Upper lobe of right lung (tissue), 1 donor: ENCODE measurements at places on chromosomes 6 and 20. TPM values are rescaled to one million over a fixed set of nuclear protein-coding genes. Genes with fewer than 3 reads are reported as not detected.
A peak's percentile ranks its signal among the peaks of the same experiment; 100 is the strongest.

ADGB gene
- total RNA-seq, result not detected

GRCh38 chr6:16217156-16217721 lies 21.1 kb upstream of the GMPR start:
- peaks cover 4% of the 10 kb centered on the region for H3K4me1 ChIP-seq
- H3K36me3 ChIP-seq, result no peaks in the 10 kb centered on the region
- no peak overlapping the region for H3K4me3 ChIP-seq
- H3K27ac ChIP-seq, result no peak overlapping the region

DNA sequence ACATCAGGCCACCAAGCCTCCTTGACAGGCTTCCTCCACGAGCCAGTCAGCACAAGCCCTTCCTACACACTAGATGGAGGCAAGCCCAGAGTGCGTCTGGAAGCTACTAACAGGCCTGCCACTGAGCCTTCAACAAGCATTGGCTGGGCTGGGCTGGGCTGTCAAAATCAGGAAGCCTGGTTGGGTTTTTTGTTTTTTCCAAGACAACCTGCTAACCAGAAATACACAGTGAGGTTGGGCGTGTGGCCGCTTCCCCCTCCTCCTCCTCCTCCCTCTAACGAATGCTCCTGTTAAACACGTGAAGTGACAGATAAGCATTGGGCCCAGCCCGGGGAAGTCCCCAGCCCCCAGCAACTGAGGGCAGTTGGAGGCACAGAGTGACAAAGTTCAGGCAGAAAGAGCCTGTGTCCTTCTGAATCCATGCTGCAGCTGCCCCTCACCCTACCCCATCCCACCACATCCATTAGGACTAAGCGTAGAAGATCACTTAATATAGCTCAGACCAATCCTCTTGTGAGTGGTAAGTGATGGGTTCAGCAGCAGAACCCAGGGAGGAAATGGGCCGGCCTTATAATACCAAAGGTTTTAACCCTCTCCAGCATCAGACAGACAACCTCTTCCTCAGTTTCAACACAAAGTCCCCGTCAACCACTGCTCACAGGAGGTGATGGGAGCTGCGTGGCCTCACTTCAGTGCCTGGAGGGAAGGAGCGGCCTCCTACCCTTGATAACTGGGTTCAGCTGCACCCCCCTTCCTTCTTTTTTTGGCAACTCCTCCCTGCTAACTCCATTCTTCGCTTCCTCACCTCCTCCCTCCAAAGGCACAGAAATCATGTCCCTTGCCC lies 1.1 kb downstream of the NFATC2 start:
- H3K36me3 ChIP-seq, result no peaks in the 10 kb centered on the region
- peak overlapping the region; percentile 58 for H3K4me3 ChIP-seq
- peak; percentile 68 for DNase-seq
- H3K4me1 ChIP-seq, result peaks cover 21% of the 10 kb centered on the region
- no peaks in the 10 kb centered on the region for H3K27me3 ChIP-seq

SNAP91 gene
- not detected for total RNA-seq

DNA sequence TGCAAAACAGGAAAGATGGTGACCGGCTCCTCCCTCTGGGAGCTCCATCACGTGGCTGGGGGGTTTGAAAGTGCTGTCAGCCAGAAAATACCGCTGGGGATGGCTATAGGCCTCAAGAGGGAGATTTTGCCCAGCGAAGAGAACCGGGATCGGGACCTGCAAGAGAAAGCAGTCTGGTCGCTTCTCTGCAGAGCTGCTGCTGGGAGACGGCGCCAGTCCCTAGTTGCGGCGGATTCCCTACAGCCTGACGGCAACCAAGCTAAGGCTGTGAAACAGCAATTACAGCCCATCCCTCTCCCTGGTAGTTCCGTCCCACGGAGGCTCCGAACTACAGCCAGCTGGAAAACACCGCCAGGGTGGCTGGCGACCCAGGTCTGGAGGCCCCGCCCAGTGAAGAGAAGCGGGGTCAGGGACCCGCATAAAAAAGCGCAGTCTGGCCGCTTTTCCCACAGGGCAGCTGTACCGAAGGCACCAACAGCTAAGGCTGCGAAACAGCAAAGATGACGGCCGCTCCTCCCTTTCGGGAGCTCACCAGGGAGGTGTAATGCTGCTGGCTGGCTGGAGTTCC lies 238.1 kb upstream of the IRAK1BP1 start:
- H3K36me3 ChIP-seq, result no peaks in the 10 kb centered on the region
- peaks cover 5% of the 10 kb centered on the region for H3K27me3 ChIP-seq
- H3K4me3 ChIP-seq, result peak overlapping the region; percentile 37

DNA sequence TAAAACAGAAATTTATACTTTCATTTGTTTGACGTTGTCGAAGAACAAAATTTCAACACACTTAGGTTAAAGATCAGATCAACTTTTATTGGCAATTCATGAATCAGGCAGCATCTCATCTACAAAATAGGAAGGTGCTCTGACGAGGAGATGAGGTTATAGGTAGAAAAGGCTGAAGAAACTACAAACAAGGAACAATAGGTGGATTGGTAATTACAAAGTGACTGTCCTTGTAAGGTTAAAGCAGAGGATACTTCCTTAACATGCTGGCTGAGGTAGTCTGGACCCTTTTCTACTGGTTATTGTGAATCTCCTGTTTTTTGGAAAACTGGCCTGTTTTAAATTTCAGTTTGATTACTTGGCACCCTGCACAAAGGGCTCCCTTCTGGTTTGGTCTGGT lies 32.5 kb upstream of the TRIM27 start:
- no peak overlapping the region for H3K4me3 ChIP-seq
- peaks cover 21% of the 10 kb centered on the region for H3K27me3 ChIP-seq
- no peak for DNase-seq

NHLRC1 gene
- 2.3 TPM for total RNA-seq

- H3K27me3 ChIP-seq, result no peaks in the 10 kb centered on the region
- H3K36me3 ChIP-seq, result no peaks in the 10 kb centered on the region
Observed at GRCh38 chr20:62360854-62361798, 6.0 kb downstream of the LAMA5 start.

BFSP1 gene
- 2.7 TPM for total RNA-seq

GRCh38 chr6:83615025-83615999 lies 93.6 kb downstream of the SNAP91 start:
- no peak overlapping the region for H3K27ac ChIP-seq
- no peak for DNase-seq
- H3K4me3 ChIP-seq, result no peak overlapping the region
- H3K4me1 ChIP-seq, result no peaks in the 10 kb centered on the region
- no peaks in the 10 kb centered on the region for H3K36me3 ChIP-seq

DNA sequence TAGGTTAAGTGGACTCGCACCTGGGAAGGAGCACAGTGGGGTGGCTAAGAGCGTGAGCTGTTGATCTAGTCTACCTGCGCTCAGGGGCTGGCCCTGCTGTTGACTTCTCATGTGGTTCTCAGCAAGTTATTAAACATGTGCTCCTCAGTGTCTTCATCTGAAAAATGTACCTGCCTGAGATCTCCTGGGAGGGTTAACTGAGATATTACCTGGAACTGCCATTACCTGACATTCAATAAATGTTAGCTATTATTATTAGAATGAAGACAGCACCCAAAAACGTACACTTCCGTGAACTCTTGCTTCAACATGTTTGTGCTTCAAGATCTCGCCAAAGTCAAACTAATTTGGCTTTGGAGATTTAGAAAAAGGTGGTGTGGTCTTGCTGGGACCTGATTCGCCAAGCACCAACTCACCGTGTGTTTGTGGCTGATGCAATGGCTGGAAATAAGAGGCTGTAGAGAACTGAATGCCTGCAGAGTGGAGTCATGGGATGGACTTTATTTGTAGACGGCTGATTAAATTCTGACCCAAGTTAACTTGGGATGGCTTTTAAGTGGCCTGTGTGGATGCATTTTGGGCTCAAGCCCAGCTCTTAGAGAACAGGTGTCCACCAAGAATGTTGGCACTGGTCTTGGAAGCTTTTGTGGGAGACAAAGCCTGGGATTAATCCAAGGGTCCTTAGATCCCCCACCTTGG lies 692.9 kb downstream of the QKI start:
- H3K27me3 ChIP-seq, result no peaks in the 10 kb centered on the region
- H3K4me1 ChIP-seq, result peaks cover 8% of the 10 kb centered on the region
- no peaks in the 10 kb centered on the region for H3K36me3 ChIP-seq

DNA sequence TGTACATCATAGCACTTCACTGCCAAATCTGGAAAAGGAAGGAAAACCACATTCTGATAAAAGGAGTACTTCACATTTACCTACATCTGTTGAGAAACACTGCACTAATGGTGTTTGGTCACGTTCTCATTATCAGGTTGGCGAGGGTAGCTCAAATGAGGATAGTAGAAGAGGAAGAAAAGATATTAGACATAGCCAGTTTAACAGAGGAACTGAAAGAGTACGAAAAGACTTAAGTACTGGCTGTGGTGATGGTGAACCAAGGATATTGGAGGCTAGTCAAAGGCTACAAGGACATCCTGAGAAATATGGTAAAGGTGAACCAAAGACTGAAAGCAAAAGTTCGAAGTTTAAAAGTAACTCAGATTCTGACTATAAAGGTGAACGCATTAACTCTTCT lies 32.0 kb upstream of the GJA10 start:
- DNase-seq, result no peak
- H3K4me3 ChIP-seq, result no peak overlapping the region
- H3K4me1 ChIP-seq, result no peaks in the 10 kb centered on the region
- H3K27ac ChIP-seq, result no peak overlapping the region
- H3K36me3 ChIP-seq, result peaks cover 88% of the 10 kb centered on the region
- no peaks in the 10 kb centered on the region for H3K27me3 ChIP-seq

GRCh38 chr20:52060794-52061714 lies 130.5 kb downstream of the ZFP64 start:
- no peaks in the 10 kb centered on the region for H3K27me3 ChIP-seq
- no peak for DNase-seq
- no peak overlapping the region for H3K4me3 ChIP-seq

GRCh38 chr20:44097521-44098255 lies 89.3 kb downstream of the JPH2 start:
- peaks cover 9% of the 10 kb centered on the region for H3K27me3 ChIP-seq
- no peak overlapping the region for H3K4me3 ChIP-seq
- H3K4me1 ChIP-seq, result no peaks in the 10 kb centered on the region
- DNase-seq, result no peak

GRCh38 chr20:59822291-59823029 lies 111.0 kb downstream of the SYCP2 start:
- no peaks in the 10 kb centered on the region for H3K27me3 ChIP-seq
- DNase-seq, result no peak
- H3K4me3 ChIP-seq, result no peak overlapping the region
- no peaks in the 10 kb centered on the region for H3K36me3 ChIP-seq

- H3K4me3 ChIP-seq, result no peak overlapping the region
- DNase-seq, result no peak
- H3K27me3 ChIP-seq, result no peaks in the 10 kb centered on the region
- no peaks in the 10 kb centered on the region for H3K36me3 ChIP-seq
- H3K27ac ChIP-seq, result no peak overlapping the region
Observed at GRCh38 chr6:142621822-142622221, 320.0 kb downstream of the ADGRG6 start.

DEFB124 gene
- not detected for total RNA-seq

DNA sequence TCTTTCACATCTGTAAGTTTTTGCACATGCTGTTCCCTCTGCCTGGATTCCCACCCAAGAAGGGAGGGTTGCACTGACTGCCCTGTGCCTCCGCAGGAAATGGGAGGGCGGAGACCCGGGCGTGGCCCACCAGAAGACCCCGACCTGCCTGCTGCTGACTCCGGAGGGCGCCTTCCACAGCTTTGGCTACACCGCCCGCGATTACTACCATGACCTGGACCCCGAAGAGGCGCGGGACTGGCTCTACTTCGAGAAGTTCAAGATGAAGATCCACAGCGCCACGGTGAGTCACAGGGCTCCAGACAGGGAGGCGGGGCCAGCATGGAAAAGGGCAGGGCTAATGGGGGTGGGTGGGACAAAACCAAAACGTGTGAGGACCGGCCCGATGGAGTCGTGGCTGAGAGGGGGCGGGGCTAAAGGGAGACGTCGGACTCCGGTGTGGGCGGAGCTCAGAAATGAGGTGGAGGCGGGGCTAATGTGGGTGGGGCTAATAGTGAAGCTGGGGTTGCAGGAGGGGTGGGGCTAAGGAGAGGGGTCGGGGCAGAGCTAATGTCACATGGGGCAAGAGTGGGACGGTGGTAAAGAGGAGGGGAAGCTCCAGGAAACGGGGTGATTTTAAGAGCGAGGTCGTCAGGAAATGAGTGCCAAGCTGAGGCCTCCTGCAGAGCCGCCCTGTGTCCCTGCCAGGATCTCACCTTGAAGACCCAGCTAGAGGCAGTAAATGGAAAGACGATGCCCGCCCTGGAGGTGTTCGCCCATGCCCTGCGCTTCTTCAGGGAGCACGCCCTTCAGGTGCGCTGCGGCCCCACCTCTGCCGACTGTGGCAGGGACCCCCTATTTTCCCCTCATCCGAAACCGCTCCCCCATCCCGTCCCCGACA lies 12.6 kb downstream of the HSPA12B start:
- H3K4me3 ChIP-seq, result peak overlapping the region; percentile 28
- no peak overlapping the region for H3K27ac ChIP-seq
- H3K27me3 ChIP-seq, result peaks cover 11% of the 10 kb centered on the region
- no peaks in the 10 kb centered on the region for H3K36me3 ChIP-seq

GRCh38 chr20:63773571-63774241 lies 34.1 kb downstream of the SLC2A4RG start:
- H3K27me3 ChIP-seq, result no peaks in the 10 kb centered on the region
- DNase-seq, result no peak
- H3K36me3 ChIP-seq, result no peaks in the 10 kb centered on the region
- no peak overlapping the region for H3K4me3 ChIP-seq
- H3K4me1 ChIP-seq, result peaks cover 11% of the 10 kb centered on the region

GRM1 gene
- total RNA-seq, result 0.09 TPM

DNA sequence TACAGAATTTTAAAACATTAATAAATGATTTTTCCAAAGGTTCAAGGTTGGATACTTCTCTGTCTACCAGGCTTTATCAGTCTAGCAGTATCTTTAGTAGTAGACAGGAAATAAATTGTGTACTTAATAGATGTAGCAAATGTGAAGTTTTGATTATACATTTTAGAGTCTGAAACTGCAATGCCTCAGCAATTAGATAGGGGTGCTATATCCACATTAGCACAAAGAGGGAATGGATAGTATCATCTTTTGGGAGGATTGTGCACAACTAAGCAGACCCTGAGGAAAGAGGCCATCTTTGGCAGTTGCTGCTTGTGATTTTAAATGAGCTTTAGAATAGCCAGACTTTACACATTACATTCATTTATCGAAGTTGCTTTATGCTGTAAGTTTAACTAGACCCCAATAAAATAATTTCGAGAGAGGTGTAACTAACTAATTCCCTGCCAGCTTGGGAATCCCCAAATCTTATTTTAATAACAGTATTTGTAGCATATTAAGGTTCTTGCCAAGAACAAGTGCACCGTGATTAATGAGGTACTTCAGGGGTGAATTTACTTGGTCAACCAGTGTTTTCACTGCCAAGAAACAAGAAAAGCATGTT lies 2.8 kb downstream of the KCNQ5 start:
- peaks cover 28% of the 10 kb centered on the region for H3K4me1 ChIP-seq
- DNase-seq, result no peak
- H3K27ac ChIP-seq, result no peak overlapping the region
- H3K36me3 ChIP-seq, result no peaks in the 10 kb centered on the region
- peaks cover 6% of the 10 kb centered on the region for H3K27me3 ChIP-seq
